Keratinocyte (primary cell): ENCODE measurements at places on chromosomes 1 and 21.

DNA sequence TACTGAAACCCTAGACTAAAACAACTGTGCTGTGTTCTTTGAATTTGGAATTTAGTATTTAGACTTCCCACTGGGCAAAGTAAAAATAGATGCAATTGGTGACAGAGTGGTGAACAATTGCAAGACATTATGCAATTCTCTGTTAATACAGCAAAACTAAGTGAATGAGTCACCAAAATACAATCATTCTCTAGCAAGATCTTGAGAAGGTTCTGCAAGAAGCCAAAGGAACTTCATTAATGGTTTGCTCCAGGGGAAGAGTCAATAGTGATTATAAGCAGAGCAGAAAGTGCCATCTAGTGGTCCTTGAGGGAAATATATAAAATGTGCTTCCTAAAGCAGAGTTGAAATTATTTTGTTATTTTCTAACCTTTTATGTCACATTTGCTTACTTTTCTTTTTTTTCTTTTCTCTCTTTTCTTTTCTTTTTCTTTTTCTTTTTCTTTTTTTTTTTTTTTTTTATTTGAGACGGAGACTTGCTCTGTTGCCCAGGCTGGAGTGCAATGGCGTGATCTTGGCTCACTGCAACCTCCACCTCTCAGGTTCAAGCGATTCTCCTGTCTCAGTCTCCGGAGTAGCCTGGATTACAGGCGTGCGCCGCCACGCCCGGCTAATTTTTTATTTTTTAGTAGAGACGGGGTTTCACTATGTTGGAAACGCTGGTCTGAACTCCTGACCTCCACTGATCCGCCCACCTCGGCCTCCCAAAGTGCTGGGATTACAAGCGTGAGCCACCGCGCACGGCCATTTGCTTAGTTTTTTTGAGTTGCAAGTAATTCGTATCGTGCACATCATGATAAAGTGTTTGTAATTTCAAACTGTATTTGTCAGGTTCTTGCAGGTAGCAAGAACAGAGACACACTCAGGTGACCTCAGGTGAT, 99.2 kb downstream of the CTH start:
- peak; percentile 85 for DNase-seq
- H3K4me1 ChIP-seq = peaks cover 15% of the 10 kb centered on the region
- no peaks in the 10 kb centered on the region for H3K36me3 ChIP-seq
- no peak overlapping the region for H3K27ac ChIP-seq
- H3K4me3 ChIP-seq = no peak overlapping the region
- no peaks in the 10 kb centered on the region for H3K27me3 ChIP-seq

GRCh38 chr1:28577738-28578536, 14.1 kb upstream of the RAB42 start:
- peaks cover 29% of the 10 kb centered on the region for H3K4me1 ChIP-seq
- DNase-seq = peak; percentile 53
- H3K4me3 ChIP-seq = no peak overlapping the region
- no peaks in the 10 kb centered on the region for H3K27me3 ChIP-seq
- peaks cover 21% of the 10 kb centered on the region for H3K36me3 ChIP-seq

GRCh38 chr1:227072991-227073390, 132.9 kb downstream of the COQ8A start:
- no peaks in the 10 kb centered on the region for H3K27me3 ChIP-seq
- no peak overlapping the region for H3K4me3 ChIP-seq
- no peak overlapping the region for H3K27ac ChIP-seq
- no peaks in the 10 kb centered on the region for H3K36me3 ChIP-seq
- no peak for DNase-seq

DNA sequence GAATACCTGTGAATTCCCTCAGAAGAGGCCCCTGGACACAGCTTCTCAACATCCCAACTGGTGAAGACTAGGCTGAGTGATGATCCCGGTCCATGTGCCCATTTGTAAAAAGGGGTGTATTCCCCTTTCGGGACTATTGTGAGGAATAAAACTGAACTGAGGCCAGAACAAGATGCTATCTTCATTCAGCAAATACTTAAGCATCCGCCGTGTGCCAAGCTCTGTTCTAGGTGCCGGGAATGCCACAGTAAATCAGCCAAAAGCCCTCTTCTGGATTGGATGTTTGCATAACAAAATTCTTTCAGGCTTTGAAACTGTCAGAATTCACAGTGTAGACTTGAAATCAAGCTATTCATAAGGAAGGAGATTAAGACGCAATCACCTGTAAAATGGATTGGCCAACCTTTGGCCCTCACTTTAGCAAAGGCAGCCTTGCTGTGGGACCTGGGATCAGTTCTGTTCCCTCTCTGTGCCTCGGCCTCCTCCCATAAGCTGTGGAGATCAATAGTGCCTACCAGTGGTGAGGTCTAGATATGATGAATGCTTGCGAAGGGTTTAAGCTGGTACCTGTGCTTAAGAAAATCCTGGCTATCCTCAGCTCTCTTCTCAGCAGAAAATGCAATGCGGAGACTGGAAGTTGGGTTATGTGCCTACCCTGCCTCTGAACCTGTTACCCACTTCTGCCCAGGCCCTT, 1.8 kb downstream of the ALPL start:
- H3K4me1 ChIP-seq = peaks cover 2% of the 10 kb centered on the region
- DNase-seq = no peak
- no peak overlapping the region for H3K27ac ChIP-seq
- no peaks in the 10 kb centered on the region for H3K36me3 ChIP-seq
- peaks cover 55% of the 10 kb centered on the region for H3K27me3 ChIP-seq

- DNase-seq = no peak
- no peak overlapping the region for H3K27ac ChIP-seq
- H3K4me3 ChIP-seq = no peak overlapping the region
- H3K4me1 ChIP-seq = peaks cover 9% of the 10 kb centered on the region
Observed at GRCh38 chr1:7648761-7649384, 122.2 kb upstream of the VAMP3 start.

DNA sequence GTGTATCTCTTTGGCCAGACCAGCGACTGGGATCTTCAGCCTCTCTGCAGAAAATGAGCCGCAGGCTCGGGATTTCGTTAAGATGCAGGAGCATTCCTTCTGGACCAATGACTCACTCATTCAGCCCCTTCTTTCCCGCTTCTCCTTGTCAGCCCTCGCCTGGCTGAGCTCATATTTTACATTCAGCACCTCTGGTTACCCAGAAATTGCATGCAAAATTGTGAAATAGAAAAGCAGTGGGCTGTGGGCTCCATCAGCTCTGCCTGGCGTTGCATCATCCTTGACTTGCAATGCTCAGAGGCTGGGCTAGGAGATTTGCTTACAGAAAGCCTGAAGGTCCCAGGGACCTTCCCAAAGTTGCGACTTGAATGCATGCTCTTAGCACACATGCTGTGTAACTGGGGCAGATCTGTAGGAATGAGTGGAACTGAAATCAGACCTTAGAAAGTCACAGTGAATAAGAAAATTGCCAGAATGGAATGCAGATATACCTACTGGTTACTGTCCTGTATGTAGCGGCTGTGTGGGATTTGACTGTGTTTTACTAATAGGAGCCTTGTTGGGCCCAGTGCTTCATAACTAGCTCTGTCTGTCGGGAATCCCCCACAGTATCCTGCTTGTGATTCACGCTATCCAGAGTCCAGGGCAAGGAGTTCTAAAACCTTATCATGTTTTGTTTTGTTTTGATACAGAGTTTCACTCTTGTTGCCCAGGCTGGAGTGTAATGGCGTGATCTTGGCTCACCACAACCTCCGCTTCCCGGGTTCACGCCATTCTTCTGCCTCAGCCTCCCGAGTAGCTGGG, 444.8 kb downstream of the KIF26B start:
- H3K4me3 ChIP-seq = no peak overlapping the region
- H3K4me1 ChIP-seq = no peaks in the 10 kb centered on the region
- no peak for DNase-seq
- H3K36me3 ChIP-seq = no peaks in the 10 kb centered on the region
- H3K27me3 ChIP-seq = no peaks in the 10 kb centered on the region

DNA sequence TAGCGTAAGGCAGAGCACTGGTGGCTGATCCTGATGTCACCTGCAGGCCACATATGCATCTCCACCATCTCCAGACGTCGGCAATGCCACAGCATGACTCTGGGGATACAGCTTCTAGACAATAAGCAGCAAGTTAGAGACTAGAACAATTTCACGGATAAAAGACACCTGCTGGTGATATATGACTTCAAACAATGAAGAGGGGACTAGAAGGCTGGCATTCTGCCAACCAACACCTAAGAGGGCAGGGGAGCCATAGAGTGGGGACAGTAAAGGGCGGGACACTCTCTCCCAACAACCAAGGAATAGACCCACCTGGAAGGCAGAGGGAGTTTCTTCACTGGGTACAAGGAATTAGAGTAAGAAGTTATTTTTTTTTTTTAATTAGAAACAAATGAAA, 126.7 kb downstream of the SIM2 start:
- H3K27ac ChIP-seq = no peak overlapping the region
- H3K4me3 ChIP-seq = no peak overlapping the region
- no peaks in the 10 kb centered on the region for H3K4me1 ChIP-seq
- no peaks in the 10 kb centered on the region for H3K36me3 ChIP-seq
- DNase-seq = no peak
- H3K27me3 ChIP-seq = no peaks in the 10 kb centered on the region

DNA sequence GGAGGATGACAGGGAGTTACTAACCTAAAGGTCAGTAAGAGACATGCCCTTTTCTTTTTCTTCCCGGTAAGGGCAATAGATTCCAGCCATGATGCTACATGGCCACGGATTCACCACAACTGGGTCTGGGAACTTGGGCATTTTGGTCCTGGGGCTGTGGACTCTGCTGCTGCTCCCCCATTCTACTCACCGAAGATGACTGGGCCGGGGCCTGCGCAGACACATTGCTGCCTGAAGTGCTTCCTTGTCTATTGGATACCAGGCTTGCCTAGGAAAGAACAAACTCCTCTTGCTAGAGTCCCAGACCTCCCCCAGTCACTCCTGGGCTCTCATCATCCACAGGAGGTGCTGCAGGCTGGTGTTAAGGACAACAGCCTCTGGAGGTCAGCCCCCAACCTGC, 49.9 kb upstream of the A3GALT2 start:
- H3K27me3 ChIP-seq = no peaks in the 10 kb centered on the region
- DNase-seq = no peak
- peaks cover 18% of the 10 kb centered on the region for H3K36me3 ChIP-seq
- H3K4me1 ChIP-seq = peaks cover 11% of the 10 kb centered on the region
- no peak overlapping the region for H3K4me3 ChIP-seq
- no peak overlapping the region for H3K27ac ChIP-seq

- H3K27ac ChIP-seq = no peak overlapping the region
- no peaks in the 10 kb centered on the region for H3K27me3 ChIP-seq
- peaks cover 63% of the 10 kb centered on the region for H3K36me3 ChIP-seq
Observed at GRCh38 chr1:43419627-43420425, 30.1 kb downstream of the SZT2 start.

DNA sequence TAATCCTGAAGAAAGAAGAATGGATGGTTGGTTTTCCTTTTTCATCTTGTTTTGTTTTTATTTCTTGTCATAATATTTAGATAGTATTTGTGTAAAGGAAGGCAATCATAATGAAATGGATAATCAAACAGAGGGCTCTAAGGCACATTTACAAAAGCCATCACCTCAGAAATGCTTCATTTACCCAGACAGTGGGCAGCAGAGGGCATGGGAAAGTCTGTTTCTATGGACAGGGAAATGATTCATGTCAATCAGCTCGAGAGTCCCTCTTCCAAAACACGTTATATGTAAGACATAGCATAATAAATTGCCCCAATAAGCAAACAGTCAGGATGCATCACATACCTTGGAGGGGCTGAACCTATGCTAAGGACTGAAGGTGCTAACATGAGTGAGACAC, 426.1 kb downstream of the PLPP3 start:
- no peaks in the 10 kb centered on the region for H3K4me1 ChIP-seq
- H3K36me3 ChIP-seq = no peaks in the 10 kb centered on the region
- DNase-seq = no peak
- H3K27me3 ChIP-seq = no peaks in the 10 kb centered on the region
